ENCODE measurements at places on chromosomes 2 and 18.

GRCh38 chr2:197209742-197210408, 100.7 kb downstream of the ANKRD44 start:
- peak; percentile 76 for DNase-seq

DNA sequence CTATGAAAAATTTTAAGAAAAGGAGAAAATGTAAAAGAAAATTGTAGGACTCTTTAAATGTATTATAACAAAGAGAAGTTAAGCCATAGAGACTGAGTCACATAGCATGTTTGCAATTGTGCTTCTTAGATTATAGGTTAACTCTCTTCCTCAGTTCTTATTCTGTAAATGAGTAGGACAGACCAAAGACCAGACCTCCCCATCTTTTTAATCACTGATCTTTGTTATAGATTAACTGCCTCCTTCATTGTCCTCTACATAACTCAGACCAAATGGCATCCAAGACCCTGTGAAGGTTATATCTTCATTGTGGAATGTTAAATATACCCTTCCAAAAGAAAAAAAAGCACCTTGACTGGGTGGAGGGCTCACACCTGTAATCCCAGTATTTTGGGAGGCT, 316.9 kb upstream of the LRRTM4 start:
- DNase-seq = no peak

DNA sequence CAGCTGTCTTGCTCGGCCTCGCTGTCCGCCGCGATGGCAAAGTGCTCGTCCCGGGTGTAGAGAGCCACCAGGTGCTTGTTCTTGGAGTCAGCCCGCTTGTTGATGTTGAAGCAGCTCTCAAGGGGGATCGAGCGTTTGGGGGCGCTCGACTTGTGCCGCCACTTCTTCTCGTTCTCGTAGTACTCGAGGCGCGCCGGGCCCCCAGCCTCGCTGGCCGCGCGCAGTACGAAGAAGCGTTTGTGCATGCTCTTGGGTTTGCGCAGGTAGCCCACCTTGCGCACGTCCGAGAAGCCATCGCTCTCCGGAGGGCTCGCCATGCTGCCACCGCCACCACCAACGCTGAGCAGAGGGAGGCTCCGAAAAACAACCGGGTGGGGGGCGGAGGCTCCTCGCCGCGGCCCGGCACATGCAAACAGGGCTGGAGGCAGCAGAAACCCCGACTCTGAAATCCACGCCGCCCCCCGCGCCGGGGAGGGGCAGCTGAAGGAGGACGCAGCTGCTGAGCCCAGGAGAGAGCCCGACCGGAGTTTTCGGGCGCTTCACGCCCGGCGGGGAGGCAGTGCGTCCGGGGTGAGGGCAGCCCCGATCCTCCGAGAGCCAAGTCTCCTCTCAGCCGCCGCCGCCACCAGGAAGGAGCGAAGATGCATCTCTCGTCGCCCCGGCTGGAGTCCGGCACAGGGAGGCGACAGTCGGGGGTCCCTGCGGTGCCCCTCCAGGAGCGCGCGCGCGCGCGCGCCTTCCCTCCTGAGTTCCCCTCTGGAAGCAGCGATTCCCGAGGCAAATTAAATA, 1.0 kb downstream of the IRS1 start:
- DNase-seq = peak; percentile 37

GRCh38 chr18:3660739-3661515, 211.0 kb downstream of the TGIF1 start:
- peak; percentile 48 for DNase-seq

- DNase-seq = no peak
Observed at GRCh38 chr2:31049916-31050588, 88.2 kb downstream of the GALNT14 start.

- DNase-seq = no peak
Observed at GRCh38 chr2:59177748-59178147, 936.6 kb upstream of the FANCL start.

GRCh38 chr18:54828281-54828881, at the start of gene RAB27B:
Gene RAB27B (plus strand): TSS chr18:54828477. CDS start chr18:54877586, 49,109 bp downstream.
- DNase-seq = peak; percentile 8

DNA sequence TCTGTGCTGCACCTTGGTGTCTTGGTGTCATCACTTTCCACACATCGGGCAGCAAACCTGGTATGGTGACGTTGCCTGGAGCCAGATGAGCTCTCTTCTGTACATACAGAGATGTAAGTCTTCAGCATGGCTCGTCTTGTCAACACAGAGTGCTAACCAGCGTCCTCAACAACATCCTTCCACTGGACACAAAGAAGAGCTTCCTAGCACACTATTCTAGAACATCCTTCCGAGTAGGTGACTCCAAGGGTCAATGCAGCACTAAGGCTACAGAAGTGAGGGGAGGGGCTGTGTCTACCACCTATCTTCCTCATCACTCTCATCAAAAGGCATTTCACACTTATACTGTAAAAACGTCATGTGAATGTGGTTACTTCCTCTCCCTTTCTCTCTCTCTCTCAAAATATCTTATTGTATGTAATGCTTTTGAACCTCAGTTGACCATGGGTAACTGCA, 108.1 kb upstream of the SLC1A4 start:
- no peak for DNase-seq

GRCh38 chr2:43877782-43878464, 39.2 kb downstream of the ABCG8 start:
- DNase-seq = peak; percentile 66

DNA sequence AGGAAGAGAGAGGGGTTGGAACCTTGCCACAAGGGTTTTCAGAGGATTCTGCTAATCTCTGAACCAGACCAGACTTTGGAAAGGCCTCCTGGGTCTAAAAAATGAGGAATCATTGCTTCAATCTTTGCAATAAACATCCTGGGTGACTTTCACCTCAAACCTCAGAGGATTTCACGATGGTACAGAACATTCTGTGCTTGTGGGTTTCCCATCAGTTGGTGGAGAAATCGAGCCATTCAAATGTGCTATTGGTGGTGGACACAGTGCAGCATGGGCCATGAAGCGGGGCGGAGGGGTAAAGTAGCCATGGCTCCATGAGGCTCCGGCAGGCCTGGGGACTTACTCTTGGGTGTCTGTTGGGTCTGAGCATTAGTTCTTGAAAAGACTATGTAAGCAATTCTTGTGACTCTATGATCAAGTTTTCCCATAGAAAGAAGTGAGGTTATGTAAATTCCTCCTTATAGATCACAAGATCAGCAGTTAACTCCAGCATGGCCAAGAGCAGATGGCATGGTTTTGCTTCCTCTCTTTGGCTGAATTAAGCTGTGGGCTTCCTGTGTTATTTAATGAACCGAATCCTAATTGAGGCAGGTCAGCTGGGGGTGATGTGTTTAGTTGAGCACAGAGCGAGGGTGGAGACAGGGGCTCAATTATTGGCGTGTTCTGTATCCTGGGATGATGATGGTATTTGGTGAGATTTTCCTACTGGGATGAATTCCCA, 1.9 kb upstream of the IL1R2 start:
- DNase-seq = no peak

DNA sequence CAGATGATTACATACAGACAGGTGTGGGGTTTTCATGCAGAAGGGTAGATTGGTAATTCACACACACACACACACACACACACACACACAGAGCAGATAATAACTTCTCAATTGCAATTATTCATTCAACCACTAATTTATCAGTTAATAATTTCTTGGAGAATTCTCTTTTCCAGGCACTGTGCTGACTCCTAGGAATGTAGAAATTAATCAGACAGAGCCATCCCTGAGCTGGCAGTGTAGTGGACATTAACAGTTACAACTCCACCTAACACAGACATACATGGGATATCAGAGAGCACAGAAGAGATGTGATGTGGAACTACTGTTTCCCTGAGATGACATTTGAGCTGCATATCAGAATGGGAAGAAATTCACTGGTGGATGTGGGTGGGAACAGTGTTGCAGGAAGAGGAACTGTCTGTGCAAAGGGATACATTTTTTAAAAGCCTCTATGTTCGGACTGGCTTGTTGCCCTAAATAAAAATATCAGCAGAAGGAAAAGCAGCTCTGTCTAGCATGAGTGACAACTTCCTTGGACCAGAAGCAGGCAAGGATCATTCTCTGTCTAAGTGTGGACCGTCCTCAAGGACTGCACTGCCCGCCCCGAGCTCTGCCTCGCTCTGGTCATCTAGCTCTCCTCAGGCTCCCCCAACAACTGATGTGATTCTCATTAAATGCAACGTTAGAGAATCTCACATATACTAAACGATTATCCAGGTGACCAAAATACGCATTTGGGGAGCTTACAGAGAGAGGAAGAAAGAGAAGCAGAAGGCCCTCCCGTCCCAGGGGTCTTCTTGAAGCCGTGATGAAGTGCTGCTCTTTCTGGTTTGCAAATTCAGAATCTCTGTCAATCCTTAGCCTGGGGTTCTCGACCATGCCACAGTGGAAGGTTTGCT, 173.4 kb upstream of the TRIB2 start:
- no peak for DNase-seq

DNA sequence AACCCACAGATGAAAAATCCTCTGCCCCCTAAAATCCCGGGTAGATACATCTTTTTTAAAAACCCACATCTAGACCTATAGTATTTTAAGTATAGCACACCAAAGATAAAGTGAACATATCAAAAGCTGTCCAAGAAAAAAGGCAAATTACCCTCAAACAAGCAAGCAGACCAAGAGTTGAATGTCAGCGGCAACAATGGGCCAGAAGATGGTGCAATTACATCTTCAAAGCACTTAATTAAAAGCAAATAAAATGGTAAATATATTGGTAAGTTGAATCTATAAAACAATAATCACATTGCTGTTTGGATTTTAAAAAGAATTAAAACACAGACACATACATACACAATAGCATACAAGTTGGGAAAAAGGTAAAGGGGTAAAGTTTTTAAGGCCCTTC, 98.5 kb downstream of the MYOM1 start:
- no peak for DNase-seq

DNA sequence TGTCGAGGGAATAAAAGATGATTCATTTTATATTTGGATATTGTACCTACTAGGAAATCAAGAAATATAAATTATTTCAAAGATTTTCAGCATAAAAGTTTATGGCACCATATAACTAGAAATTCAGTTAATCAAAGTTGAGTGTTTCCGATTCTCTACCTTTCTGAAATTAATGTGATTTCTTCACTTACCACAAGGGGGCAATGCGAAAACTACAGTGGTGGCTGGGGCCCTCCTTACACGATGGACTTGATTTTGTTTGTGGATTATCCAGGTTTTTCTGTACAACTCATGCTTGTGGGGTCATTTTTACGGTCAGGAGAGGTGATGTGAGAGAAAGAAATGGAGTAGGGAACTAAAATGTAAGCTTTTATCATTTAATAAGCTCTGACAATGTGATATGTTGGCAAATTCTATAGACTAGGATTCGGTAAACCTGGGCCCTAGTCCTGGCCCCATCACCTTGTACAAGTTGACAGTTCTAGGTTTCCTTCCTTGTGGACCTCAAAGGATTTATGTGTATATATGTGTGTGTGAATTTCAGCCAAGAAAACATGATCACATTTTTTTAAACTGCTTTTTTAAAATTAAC, 47.6 kb downstream of the G6PC2 start:
- peak; percentile 26 for DNase-seq

GRCh38 chr2:55838653-55839052, 84.9 kb downstream of the EFEMP1 start:
- DNase-seq = no peak

GRCh38 chr18:68800075-68800474, 2.2 kb downstream of the CCDC102B start:
- no peak for DNase-seq

DNA sequence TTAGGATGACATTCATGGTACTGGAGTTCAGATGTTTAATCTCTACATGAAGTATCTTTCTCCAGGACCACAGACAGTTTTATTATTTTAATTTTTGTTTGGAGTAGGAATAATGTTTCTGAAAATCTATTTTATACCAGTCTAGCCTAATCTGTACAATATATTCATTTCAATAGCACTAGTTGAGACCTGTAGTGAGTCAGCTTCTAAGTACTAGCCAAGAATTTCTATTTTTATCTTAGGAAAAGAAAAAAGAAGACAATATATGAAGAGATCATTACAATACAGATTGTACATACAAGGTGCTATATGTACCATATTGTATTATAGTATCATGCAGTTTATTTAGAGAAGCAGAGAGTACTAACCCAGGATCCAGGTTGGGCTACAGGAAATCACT, 826.9 kb upstream of the PIK3C3 start:
- no peak for DNase-seq

Measured in RPMI8226 (cell line).